ENCODE measurements at places on chromosomes 7 and 10.

- no peak for DNase-seq
These were observed 98.6 kb downstream of the FAM53B start for GRCh38 chr10:124645467-124646095.

DNA sequence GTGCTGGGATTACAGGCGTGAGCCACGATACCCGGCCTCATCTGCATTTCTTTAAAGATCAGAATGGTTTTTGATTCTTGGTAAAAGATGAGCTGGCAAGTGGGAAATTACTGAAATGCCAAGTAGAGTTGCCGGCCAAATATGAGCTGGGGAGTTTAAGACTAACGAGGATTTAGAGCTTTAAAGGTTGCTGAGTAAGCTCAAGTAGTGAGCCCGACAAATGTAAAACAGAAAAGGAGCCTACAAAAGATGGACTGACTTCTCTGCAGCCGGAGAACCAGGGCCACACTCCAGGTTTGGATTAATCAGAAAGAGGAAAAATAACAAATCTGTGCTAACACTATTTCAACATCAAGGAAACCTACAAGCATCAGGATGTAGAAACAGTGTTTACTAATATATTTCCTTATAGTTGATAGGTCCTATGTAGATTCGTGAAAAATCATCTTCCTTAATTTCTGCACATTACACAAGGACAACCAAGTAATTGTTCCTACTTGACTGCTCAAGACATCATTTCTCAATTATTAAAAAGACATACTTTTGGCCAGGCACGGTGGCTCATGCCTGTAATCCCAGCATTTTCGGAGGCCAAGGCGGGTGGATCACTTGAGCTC is 49.6 kb downstream of the MPP7 start:
- DNase-seq, result no peak

GRCh38 chr10:50231515-50232260 is 19.6 kb downstream of the ASAH2 start:
- no peak for DNase-seq

DNA sequence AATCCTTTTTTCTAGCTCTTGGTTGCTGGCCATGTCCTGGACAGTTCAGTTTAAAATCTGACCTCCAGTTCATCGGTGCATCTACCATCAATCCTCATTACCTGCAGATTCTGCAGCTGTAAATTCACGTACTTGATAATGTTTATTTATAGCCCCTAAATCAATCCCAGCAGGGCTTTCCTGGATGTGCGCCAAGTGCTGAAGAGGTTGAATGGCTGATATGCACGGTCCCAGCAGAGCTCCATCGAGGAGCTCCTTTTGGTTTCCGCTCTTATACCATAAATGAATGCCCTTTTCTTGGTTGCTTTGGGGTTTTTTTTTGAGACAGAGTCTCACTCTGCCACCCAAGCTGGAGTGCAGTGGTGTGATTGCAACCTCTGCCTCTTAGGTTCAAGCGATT is 91.2 kb upstream of the CCZ1B start:
- DNase-seq, result no peak

GRCh38 chr7:116560021-116560970 is 35.5 kb downstream of the CAV1 start:
- DNase-seq, result no peak

DNA sequence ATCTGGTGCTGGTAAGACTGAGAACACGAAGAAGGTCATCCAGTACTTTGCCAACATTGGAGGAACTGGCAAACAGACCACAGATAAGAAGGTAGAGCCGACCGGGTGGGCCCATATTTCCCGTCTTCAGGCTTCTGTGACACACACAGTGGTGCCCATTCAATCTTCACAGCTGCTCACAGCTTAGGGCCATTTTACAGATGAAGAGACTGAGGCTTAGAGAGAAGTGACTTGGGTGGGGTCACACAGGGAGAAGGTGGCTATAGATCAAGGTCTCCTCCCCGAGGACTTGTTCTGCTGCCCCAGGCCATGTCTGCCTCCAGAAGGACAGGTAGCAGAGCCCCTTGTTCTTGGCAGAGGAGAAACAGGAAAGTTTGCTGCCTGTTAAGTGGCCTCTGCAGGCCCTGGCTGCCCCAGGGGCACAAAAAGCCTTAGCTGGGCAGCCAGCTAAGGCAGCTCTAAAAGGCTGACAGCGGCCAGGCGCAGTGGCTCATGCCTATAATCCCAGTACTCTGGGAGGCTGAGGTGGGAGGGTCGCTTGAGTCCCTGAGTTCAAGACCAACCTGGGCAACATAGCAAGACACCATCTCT is 22.6 kb upstream of the MYH16 start:
- DNase-seq, result no peak

GRCh38 chr10:58436071-58436470 is 50.9 kb downstream of the TFAM start:
- DNase-seq, result no peak

- no peak for DNase-seq
These were observed 136.6 kb downstream of the TCERG1L start for GRCh38 chr10:131174651-131175540.

GRCh38 chr10:23331567-23332301 is 12.9 kb downstream of the C10orf67 start:
- DNase-seq, result no peak

DNA sequence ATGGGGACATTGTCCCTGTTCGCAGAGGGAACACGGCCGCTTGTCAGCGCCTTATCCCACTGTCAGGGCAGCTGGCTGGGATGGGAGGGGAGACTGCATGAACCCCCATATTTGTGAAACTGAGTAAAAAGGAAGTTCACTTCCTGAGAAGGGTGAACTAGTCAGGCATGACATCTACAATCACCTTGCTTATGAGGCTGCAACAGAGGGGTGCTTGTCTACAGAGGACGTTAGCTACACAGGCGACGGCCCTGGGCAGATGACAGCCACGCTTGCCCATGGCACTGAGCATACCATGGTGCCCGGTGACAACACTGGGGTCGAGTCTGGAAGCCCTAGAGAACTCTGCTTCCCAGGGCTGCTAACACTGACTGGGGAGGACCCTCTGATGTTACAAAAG is 46.0 kb upstream of the KDM7A start:
- DNase-seq, result no peak

- DNase-seq, result no peak
These were observed 429.0 kb upstream of the LRGUK start for GRCh38 chr7:133698127-133698526.

- DNase-seq, result no peak
These were observed 3.1 kb downstream of the LRRC72 start for GRCh38 chr7:16529697-16530096.

GRCh38 chr7:1151653-1152425 is 8.2 kb downstream of the ZFAND2A start:
- no peak for DNase-seq

- no peak for DNase-seq
These were observed 188.9 kb upstream of the CDK1 start for GRCh38 chr10:60589376-60589775.

DNA sequence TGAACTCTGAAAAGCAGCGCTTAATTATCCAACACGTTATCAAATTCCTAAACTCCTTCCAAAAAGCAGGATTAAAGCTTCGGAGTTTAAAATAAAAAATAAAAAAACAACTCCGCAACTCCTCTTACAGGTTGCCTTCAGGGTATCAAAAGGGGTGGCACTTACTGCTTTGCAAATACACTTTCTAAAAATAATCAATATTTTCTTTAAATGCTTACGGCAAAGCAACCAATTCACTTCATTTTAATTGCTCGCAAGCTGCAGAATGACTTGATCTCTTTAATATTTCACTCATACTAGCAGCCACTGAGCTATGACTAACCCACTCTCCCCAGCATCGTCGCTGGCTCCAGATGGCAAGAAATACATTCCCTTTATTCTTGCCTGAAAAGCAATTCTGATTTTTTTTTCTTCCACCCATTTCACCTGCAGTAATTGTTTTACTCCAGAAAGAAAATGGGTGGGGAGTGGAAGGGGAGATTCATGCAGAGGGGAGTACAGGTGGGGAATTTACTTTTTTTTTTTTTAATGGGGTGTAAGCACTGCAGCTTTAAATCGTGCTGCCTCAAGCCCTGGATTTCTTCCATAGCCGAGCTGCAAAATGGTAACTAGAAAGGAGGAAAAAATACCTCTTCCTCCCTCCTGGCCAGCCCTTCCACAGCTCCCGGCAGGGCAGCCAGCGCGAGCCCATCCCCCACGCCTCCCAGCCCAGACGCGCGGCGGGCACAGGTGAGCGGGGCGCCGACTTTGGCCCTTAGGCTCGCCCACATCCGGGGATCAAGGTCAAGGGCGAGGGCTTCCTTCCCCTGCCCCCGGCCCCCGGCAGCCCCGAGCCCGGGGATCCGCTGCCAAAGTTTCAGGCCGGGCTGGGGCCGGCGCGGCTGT is 54.2 kb upstream of the FHIP2A start:
- no peak for DNase-seq

DNA sequence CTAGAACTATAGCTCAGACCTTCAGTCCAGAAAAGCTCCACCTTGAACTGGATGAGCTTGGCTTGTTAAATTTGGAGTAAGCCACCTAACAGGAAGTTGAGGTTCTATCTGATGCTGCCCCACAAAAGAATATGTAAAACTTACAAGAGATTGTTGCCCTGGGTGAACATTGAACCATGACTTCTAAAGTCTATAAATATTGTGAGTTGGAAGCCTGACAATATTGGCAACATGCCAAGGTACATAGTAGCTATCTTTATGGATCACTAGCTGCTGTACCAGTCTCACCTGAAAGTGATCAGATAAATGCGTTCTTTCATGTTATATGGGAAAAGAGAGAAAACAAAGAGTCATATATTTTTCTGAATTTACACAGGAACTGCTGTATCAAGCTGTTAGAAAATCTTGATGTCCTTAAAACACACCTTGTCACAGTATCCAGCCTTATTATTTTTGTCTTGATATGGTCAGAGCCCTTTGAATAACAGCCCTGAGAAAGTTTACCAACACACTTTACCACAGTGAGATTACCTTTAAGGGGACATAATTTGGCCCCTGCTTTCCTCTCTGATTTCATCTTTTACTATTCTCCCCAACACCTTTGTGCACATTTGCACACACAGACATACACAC is 92.0 kb downstream of the LSMEM1 start:
- DNase-seq, result no peak

DNA sequence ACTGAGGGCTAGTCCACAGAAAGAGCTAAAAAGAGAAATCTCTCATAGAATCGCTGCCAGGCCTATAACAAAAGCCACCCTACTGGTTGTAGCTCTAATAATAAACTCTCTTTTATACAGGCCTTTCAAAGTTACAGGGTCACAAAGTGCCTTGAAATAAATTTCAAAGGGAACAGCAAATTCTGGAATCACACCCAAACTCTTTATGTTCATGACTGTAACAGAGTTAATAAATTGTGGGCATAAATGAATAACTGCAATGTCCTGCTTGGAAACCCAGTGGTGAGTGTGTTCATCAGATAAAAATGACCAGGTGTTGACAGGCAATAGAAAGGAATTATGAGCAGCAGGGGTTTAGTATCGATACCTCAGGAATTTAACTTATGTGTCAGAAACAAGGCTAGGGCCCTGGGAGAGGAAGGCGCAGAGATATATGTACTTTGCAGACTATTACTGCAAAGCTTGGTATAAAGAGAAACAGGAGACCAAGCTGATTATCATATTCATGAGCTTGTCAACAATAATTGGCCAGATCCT is 9.3 kb downstream of the CDC14C start:
- DNase-seq, result no peak

DNA sequence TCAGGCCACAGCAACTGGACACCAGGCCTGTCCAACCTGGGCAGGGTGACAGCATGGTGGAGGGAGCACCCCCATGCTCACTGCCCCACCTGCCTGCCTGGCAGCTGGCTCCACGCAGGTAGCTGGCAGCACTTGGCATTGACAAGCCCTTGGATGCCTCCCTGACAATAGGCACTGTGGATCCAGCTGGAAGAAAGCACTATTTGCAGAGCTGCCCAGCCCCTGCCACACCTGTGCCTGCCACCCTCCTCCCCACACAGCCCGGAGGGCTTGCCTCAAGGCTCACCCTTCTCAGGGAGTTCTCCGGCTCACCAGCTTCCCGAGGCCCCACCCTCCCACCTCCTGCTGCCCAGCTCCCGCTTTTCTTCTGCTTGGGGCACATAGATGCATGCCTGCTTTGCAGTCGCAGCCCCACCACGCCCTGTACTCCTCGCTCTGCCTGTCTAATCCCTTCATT is 160.1 kb downstream of the NEURL1 start:
- DNase-seq, result no peak

DNA sequence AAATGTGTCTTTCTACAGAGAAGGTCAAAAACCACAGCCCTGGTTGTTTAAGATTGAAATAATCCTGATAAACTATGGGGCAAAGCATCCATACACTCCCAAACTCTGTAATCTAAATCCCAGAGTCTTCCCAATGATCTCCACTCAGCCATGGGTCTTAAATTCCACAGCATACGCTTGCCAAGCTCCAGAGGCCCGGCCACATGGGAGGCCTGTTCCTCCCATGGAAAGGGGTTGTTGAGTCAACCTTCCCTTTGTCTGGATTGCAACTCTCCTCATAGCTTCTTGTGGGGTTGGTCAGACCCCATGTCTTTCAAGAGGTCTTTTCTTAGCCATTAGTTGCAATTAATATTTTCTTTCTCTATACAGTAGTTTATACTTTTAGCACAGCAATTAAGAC is 718 bp upstream of the STEAP4 start:
- DNase-seq, result no peak

DNA sequence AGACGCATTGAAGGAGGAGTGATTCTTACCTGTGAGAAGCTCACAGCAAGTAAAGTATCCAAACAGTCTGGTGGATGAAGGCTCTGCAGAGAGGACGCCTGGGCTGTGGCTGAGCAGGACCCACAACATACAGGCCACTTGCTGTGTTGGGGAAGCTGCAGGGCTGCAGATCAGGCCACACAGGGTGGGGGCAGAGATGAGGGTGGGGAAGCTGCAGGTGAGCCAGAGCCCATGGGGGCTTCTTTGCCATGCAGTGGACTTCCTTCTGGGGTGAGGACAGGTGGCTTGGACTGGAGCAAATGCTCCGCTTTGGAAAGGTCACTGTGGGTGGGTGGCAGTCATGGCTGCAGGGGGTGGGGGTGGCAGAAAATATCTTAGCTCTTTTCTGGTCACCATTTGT is 214.8 kb downstream of the GLRX3 start:
- no peak for DNase-seq

GRCh38 chr10:112949143-112949823 is 764 bp upstream of the TCF7L2 start:
- no peak for DNase-seq

GRCh38 chr10:15606377-15606776 is 113.3 kb downstream of the ITGA8 start:
- no peak for DNase-seq

DNA sequence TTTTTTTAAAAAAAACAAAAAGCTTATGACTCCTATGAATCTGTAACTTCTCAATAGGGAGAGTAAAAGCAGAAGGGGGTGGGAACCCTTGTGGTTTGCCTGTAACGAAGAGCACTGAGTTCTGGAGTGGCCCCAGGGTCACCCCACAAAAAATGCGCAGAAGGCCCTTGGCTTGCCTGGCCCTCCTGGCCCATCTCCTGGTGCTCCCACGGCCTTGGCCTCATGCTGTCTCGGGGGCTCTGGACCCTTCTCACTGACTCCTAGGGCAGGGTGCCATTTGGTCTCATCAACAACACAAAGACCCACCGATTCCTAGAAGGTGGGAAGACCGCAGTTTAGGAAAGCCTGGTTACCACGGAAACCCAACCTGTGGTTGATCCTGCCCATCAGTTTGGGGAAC is 40.8 kb downstream of the ZNF467 start:
- no peak for DNase-seq

All from stimulated activated CD4-positive, alpha-beta T cell treated with anti-CD3 and anti-CD28 coated beads, Interleukin-15, amount 100 ng/mL, for 1 hour (primary cell).